C1 segment of cervical spinal cord (tissue), 14 donors: ENCODE measurements at places on chromosomes 5 and 9.

DNA sequence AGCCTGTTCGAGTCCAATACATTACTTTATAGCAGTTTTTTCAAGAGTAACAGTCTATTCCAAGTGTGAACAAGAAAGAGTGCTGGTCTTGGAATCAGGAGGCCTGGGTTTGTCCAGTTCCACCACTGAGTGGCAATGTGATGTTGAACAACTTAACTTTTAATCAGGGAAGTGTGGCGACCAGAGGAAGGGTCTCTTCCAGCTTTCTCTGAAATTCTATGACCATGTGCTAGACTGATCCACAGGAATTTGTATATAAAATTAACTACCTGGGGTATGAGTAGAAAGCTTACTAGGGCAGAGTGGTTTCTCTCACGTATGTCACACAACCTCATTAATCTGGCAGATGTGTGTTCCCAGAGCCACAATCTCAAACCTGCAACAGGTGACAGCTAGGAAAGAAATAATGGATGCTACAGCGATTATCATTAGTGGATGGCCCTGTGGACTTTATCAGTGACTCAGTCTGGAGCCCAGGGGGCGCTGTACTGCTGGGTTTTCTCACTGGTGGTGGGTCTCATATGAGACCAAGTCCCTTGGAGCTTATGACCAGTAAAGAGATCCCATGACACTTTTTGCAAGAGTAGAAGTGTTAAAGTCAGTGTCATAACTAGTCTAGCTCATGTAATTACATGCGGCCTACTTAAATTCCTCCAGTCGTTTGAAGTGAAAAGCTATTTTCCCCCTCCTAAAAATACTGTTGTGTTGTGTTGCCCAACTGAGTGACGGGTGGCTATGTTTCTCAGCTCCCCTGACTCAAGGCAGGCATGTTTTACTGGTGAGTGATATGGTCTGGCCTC, 116.5 kb downstream of the GDNF start:
- DNase-seq: peak; percentile 14

DNA sequence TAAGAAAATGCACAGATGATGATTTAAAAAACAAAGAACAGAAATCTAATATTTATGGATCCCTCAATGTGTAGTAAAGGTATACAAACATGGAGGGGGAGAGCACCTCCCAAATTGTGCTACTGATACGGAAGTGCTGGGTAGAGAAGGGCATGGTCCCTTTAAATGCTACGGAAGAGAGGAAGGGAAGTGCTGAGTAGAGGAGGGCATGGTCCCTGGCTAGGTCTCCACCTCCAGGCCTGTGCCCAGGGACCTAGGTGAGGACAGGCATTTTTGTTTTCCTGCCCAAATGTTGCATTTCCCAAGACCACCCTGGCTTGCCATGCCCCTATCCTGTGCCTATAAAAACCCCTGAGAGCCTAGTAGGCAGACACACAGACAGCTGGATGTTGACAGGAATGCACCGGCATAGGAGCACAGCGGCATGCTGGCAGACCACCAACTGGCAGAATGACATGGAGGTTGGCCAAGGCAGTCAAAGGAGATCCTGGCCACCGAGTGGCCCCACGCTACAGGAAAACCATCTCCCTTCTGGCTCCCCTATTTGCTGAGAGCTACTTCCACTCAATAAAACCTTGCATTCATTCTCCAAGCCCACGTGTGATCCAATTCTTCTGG, 62.1 kb upstream of the SPDL1 start:
- no peak for DNase-seq

DNA sequence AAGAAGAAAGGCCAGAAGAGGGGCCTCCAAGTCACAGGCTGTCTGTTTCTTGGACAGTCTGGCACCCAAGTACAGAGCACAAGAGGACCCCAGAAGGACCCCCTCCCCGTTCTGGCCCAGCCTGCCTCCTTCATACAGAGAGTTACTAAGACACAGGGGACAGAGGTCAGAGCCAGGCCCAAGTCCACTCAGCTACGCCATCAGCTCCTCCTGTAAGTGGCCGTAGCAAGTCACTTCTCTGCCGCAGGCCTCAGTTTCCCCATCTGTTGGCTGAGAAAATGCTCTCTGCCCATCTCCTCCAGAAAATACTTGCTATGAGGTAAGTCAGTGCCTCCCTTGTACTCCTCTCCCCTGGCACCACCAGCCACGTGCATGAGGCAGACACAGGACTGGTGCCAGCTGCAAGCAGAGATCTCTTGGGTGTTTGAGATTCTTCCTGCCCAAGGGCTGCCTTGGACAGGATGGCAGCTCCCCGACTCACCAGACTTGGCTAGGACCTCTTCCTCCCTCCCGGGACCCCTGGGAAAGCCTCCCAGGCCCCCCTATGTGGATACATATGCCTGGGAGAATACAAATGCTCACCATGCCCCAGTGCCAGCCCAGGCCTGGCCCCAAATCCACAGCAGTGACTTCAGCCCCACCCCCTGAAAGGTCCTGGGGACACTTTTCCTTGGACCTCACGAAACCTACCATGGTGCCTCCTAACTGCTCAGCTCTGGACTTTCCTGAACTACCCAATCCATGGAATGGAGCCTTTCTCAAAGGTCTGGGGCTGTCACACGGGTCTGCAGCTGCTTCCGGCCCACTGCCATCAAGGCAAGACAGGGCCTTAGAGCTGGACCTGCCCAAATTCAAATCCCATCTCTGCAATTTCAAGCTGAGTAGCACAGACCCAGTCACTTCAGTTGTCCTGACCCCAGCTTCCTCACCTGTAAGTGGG, 5.1 kb downstream of the EEIG1 start:
- DNase-seq: no peak

DNA sequence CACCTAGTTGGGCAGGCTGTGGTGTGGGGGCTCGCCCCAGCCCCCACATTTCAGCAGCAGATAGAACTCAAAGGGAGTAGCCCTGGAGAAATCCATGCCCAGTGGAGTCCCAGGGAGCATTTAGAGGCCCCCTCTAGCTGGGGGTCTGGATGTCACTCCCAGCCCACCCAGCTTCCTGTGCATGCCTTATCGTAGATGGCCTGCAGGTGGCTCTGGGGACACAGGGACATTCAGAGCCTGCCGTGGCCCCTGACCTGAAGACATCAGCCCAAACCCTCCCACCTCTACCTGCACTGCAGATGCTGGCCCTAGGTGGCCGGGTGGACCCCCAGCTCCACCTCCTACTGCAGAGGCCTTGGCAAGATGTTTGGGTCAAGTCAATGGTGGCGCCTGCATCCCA, 49.0 kb upstream of the LMX1B start:
- DNase-seq: no peak

GRCh38 chr9:112752334-112753125, 2.0 kb downstream of the SNX30 start:
- DNase-seq: no peak

DNA sequence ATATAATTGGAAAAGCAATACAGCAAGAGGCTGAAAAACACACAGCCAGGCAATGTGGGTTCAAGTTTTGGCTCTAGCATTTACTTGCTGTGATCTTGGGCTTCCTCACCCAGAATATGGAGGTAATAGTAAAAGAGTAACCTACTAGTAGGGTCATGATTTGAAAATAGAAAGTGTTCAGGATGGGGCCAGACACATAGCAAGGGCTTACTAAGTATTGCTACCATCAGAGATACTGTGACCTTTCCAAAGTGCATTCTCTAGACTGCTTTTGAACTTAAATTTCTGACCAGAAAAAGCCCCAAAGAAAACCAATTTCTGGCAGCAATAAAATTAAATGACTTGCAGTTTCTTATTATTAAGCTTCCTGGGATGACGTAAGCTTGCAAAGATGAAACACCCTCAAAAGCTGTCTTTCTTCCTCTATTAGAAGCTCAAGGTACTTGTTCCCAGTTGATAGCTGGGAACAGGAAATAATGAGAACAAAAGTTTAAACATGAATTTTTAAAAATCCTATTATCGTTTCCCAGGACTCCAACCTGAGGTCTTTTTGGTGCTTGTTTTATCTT, 20.3 kb downstream of the SLC45A2 start:
- DNase-seq: no peak

- DNase-seq: no peak
Measured at GRCh38 chr5:74035521-74035937, 409.5 kb downstream of the ARHGEF28 start.

DNA sequence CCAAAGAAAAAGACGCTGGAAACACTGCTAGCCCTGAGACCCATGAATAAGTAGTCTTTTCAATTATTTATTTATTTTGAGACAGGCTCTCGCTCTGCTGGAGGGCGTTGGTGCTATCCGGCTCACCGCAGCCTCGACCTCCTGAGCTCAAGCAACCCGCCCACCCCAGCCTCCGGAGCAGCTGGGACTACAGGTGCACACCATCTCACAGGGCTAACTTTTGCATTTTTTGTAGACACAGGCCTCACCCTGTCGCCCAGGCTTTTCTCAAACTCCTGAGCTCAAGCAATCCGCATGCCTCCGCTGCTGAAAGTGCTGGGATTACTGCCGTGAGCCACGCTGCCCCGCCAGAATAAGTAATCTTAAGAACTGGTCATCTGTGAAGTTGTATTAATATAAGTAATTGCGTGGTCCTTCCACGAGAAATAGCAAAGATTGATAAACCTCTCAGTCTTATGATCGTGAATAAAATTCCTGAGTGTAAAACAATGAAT, 1.6 kb downstream of the ANXA2R start:
- DNase-seq: no peak

DNA sequence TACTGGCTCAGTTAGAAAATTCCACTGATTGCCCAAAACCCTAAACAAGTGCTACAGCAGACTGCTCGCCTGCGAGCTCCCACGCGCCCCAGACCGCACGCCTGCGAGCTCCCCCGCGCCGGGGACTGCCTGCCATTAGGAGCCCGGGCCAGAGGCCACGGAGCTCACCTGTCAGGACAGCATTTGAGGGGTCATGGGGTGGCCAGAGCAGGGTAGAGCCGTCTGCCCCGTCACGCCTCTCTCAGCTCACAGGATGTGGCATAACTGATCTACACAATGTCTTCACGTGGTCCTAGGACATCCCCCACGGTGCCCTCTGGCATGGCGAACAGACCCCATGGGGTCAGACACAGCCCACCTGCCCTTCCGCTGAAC, 29.1 kb upstream of the LRRC14B start:
- DNase-seq: no peak

DNA sequence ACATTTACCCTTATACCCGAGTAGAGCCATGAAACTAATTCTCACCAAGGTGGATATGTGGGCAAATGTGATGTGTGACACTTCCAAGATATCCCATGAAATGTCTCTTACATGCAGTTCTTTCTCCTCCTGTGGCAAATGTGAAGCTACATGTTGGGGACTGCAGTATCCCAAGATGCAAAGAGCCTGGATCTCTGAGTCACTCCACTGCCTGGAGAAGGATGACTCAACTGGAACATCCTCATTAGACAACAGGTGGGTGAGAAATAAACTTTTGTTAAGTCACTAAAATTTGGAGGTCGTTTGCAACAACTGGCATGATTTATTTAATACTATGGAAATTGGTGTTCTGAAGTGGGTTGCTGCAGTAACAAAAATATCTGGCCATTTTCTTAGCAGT, 36.5 kb upstream of the TENT4A start:
- no peak for DNase-seq

DNA sequence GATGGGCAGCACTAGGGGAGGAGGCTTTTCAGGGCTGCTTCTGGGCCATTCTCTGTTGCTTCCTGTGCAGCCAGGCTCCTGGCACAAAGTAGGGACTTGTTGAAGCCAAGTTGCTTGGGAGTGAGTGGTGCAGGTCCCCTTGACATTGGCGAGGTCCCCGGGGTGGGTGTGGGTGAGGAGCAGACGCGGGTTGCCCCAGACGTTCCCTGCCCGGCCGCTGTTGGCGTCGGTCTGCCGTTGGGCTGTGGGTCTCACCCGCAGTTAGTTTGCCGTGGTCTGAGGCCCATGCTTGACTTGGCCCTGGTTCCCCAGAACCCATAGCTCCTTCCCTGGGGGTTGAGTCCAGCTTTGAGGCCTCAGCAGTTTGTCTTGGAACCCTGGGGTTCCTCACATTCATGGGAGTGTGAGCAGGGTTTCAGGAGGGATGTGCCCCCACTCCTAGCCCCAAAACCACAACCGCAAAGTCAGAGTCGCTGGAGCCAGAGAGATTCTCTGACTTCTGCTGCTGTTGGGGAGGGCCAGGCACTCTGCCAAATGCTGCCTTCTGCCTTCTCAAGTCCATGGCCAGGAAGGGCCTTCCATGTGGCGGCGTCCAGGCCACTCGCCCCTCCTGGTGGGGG, 77.5 kb downstream of the RXRA start:
- DNase-seq: no peak

DNA sequence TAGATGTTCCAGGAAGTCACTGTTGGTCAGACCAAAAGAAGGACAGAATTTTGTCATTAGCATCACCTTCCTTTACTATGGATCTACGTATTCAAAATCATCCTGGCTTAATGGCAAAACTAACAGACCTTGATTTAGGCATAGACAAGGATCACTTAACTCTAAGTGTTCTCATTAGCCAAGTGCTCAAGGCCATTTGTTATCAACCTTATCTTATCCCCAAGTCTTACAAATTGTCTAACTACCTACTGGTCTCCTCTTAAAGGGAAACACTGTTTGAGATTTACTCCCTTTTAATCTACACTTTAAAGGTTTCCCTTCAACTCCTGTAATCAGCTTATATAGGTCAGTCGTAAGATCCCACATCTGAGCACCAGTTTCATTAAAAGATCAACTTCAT, 1197.5 kb upstream of the C9orf72 start:
- DNase-seq: no peak

DNA sequence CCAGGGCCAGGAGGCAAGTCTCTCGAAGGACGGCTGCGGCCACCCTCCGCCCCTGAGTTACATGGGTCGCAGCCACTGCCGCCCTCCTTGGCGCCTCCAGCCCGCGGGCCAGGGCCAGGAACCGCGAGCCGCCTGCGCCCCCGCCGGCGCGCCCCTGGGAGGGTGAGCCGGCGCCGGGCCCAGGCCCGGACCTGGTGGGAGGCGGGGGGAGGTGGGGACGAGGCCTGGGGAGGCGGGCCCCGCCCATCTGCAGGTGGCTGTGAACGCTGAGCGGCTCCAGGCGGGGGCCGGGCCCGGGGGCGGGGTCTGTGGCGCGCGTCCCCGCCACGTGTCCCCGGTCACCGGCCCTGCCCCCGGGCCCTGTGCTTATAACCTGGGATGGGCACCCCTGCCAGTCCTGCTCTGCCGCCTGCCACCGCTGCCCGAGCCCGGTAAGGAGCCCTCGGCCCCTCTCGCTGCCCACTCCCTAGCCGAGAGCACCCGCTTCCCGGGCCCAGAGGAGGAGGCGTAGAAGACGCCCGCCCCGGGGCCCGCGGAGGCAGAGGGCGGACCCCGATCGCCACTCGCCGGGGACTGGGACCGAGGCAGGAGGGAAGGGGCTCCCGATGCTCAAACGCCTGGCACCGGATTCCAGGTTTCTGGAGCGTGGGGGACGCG, at the start of gene ASS1:
Gene ASS1 (plus strand): TSS at position 397 of the 657 bp plus-strand sequence. CDS start 7,268 bp downstream, outside the sequence.
- DNase-seq: no peak

DNA sequence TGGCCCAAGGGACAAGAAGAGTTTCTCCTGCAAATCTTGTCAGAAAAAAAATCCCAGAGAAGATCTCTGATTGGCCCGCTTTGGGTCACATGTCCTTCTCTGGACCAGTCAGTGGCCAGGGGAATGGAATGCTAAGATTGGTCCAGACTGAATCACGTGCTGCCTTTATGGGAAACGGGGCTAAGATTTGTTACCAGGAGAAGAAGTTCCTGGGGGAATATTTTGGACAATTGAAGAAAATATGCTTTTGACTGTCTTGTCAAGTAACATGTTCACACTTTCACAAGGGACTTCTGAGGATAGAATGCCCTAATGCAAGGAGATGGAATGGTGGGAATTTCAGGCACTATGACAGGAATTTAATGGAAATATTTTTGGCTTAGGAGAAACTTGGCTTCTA, 74.1 kb upstream of the SH3PXD2B start:
- no peak for DNase-seq

GRCh38 chr5:171264843-171265242, 44.2 kb upstream of the TLX3 start:
- no peak for DNase-seq
